ENCODE measurements at places on chromosomes 1 and 21.

- DNase-seq = no peak
Measured at GRCh38 chr1:101550581-101550980, 313.8 kb downstream of the S1PR1 start.

GRCh38 chr1:27659497-27660299, 12.3 kb downstream of the IFI6 start:
- no peak for DNase-seq

DNA sequence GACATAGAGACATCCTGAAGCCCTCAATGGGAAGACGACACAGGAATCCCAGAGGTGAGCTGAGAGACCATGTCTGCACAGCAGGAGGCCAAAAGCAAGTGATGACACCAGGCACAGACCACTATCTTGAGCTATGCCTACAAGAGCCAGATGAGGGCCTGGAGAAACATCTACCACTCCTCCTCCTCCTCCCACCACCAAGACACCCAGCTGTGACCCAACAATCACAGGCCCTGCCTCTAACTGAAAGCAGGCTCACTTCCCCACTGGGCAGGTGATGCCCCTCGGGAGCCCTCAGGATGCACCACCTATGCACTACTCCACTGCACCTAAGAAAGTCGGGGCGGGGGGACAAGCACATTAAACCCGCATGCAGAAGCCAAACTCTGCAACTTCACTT, 16.5 kb downstream of the TADA1 start:
- DNase-seq = no peak

DNA sequence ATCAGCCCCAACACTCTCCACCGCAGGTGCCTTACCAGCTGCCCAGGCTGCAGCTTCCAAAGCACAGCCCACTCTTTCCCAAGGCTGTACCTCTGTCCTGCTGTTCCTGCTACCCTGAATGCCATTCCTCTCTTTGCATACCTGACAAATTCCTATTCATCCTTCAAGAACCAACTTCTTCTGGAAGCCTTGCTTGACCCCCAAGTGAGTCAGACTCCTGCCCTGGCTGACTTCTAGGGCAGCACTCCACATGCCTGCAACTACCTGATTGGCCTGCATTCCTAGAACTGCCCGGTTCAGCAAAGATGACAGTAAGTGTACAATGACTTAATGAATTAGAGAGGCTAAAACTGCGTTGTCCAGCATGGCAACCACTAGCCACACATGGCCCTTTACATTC, 20.8 kb upstream of the PDZK1IP1 start:
- DNase-seq = no peak

DNA sequence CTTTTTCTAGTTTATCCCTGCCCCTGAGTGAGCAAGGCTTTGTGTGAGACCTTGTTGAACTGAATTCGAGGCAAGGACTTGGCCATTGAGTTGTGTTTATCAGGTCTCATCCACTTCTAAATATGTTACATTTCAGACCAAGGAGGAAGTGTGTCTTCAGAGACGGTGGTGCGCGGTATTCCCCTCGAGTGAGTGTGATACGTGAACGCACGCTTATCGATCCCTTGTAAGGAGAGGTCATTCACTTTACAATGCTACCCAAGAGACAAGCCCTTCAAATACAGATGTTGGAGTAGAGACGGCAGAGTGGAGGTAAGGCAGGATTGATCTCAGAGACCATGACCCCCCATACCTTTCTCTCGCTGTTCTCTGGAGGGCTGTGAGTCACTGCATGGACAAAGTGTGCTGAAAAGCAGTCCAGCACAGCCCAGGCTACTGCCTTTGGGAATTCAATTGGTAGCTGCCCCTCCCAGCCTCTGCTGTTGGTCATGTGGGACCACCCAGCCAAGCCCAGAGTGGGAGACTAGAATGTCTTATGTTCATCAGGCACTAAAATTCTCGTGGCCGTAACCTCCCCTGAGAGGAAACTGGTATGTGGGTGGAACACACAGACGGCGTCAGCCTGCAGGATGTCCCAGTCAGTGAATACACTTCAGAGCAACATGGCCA, 16.3 kb upstream of the MTARC1 start:
- no peak for DNase-seq

DNA sequence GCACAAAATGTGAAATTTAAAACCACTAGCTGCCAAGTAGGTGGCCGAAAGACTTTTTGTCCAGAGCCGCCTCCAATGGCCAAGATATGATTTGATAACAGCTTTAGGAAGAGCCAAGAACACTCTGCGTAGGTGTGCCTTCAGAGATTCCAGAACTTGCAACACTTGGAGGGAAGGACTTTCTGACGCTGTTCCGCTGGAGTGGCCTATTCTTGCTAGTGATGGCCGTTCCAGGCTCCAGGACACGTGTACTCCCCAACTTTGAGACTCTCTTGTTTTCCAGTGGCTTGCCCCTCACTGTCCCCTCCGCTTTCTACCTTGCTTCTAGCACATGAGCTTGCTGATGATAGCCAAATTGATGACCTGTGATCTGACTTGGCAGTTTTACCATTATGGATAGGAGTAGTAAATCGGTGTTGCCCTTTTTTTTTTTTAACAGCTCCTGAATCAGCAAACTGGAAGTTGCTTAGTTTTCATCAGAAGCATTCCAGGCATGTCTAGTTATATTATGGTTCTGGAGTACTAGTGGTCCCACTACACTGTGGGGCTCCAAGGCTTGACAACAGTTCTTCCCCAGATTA, 1.0 kb downstream of the PRDX6 start:
- DNase-seq = no peak

GRCh38 chr1:50109647-50110075, 941 bp downstream of the ELAVL4 start:
- no peak for DNase-seq

- DNase-seq = no peak
Measured at GRCh38 chr1:30780409-30780808, 22.8 kb upstream of the LAPTM5 start.

DNA sequence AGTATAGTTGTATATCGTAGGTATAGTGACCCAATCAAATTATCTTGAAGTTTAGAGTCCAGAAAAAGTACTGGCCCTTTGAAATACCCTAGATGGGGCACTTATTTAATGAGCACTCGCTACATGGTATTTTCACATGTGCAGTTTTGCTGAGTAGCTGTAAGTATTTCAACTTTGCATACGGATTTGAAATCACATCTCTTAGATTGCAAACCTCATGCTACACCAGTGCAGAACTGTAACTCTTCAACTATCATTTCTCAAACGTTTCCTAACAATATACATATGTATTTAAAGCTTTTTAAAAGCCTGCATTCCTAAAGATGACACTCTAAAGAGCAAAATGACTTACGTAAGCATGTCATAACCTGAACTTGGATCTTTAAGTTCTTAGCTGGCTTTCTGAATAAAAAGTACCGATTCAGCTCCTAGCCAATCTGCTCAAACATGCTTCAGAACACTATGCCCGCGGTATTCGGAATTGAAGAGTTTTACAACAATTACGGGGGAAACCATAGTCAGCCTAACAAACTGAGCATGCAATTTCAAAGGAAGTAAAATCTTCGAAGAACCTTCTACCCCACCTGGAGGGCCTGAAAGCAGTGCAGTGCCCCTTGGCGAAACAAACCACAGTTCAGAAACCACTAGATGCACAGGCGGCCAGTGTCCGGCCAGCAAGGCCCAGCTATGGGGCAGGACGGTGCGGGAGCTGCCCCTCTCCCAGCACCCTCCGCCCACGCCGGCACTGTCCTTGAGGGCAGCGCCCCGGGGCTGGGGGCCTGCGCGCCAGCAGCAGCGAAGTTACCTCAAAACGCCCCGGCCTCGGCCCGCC, 863 bp downstream of the FH start:
- DNase-seq = no peak

DNA sequence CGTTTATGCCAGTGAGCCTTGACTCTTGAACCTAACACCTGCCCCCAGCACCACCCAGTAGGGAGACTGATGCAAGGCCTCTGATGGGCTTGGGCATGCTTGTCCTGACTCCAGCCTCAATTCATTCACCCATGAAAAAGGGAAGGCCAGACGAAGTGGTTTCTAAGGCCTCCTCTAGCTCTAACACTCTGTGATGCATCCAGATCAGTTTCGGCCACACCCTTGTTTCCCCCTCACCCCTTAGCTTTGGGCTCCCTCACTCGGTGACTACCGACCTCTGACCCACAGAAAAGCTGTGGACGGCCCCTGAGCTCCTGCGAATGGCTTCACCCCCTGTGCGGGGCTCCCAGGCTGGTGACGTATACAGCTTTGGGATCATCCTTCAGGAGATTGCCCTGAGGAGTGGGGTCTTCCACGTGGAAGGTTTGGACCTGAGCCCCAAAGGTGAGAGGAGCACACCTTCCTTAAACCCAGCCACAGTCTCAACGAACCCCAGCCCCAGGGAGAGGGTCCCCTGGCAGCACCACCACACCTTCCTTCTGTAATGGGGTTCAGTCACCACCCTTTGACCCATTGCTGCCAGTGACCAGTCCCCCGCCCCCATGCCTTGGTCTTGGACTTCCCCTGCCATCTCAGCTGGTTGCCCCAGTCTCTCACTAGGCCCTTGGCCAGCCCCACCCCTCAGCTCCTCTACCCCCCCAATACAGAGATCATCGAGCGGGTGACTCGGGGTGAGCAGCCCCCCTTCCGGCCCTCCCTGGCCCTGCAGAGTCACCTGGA, 9.0 kb downstream of the NPR1 start:
- DNase-seq = no peak

- no peak for DNase-seq
Measured at GRCh38 chr1:215860833-215861232, 293.7 kb downstream of the KCTD3 start.

DNA sequence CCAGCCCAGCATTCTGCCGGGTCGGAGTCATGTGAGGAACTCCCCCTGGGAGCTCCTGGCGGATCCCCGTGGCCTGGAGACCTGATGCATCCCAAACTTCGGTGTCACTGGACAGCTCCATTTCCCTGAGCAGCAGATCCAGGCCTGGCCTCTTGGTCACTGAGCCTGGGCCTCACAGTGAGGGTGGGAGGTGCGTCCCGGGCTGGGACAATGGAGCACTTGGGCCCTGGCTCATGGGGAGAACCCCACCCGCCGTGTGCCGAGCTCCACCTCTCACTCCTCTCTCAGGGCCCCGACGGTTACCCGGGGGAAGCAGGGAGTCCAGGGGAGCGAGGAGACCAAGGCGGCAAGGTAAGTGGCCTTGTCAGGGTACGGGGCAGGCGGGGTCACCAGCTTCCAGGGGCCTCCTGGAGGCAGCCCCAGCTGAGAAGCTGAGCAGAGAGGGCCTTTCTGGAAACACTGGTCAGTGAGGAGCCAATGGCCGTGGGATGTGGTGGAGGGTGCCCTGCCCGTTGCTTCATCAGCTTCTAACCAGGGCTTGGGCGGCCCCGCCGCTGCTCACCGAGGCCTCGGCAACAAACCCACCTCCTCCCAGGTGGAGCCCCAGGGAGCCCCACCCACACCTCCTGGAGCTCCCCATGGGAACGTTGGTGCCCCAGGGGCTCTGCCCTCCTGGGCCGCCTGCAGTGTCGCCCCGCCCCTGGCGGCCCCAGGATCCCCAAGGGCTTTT, 19.8 kb downstream of the COL6A2 start:
- DNase-seq = no peak

GRCh38 chr1:57795886-57796285, 372.0 kb upstream of the DAB1 start:
- no peak for DNase-seq

- DNase-seq = no peak
Measured at GRCh38 chr21:38790059-38790458, 15.7 kb upstream of the ETS2 start.

GRCh38 chr1:92748138-92748537, 36.8 kb downstream of the EVI5 start:
- DNase-seq = no peak

GRCh38 chr1:160009801-160010200, 22.0 kb downstream of the PIGM start:
- DNase-seq = no peak

DNA sequence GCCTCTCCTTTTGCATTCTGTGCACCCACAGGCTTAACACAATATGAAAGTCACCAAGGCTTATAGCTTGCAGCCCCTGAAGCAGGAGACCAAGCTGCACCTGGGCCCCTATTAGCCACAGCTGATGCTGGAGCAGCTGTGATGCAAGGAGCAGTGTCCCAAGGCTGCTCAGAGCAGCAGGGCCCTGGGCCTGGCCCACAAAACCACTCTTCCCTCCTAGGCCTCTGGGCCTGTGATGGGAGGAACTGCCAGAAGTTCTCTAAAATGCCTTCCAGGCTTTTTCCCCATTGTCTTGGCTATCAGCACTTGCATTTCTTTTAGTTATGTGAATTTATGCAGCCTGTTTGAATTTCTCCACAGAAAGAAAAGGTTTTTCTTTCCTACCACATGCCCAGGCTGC, 89.5 kb upstream of the KCTD3 start:
- no peak for DNase-seq

GRCh38 chr1:116988248-116988647, 13.3 kb upstream of the CD101 start:
- no peak for DNase-seq

- DNase-seq = no peak
Measured at GRCh38 chr1:56563568-56563967, 15.8 kb downstream of the PLPP3 start.

- no peak for DNase-seq
Measured at GRCh38 chr1:155457266-155457665, 105.3 kb downstream of the ASH1L start.

DNA sequence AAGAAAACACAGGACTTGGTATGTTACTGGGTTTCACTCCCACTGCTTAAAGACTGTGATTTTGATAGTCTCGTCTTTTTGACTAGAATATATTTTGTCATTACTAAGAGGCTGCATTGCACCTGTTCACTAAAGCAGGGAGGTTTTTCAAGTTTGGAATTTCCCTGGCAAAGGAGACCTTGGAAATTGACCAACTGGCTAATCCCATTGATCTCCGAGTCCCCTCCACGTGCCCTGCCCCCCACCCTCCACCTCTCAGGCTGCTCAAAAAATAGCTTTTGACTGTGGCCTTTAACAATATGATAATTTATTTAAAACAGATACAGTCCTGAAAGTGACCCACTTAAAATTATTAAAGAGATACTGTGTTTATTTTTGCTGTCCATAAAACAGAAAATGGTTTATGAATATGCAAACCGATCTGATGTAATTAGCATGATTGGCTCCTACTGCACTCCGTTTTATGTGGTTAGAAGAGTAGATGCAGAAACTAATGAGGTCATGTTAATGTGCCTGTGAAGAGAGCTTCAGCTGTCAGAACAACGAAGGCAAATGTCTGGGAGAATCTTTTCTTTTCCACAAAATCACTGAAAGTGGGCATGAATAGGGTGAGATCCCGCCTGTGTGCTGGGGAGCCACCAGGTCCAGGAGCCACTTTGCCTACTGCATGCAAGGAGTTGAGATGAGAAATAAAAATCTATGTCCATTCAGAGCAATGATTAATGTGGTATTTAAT, 361.5 kb downstream of the RRAGC start:
- DNase-seq = no peak

- no peak for DNase-seq
Measured at GRCh38 chr1:90127288-90127953, 132.5 kb downstream of the ZNF326 start.

DNA sequence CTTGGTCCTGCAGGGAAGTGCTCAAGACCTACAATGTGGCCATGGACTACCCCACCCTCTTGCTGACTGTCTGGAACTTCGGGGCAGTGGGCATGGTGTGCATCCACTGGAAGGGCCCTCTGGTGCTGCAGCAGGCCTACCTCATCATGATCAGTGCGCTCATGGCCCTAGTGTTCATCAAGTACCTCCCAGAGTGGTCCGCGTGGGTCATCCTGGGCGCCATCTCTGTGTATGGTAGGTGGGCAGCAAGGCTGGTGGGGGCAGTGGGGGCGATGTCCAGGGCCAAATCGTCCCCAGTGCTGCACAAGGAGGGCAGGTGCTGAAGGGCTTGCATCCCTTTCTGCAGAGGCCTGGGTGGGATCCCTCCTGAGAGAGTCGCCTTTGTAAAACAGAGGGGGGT, 18.4 kb downstream of the PSEN2 start:
- no peak for DNase-seq

All from BJ (cell line).